ENCODE measurements at places on chromosomes 7 and 10.
A peak's percentile ranks its signal among the peaks of the same experiment; 100 is the strongest.

- no peak for DNase-seq
Measured at GRCh38 chr7:94115316-94115715, 111.2 kb upstream of the BET1 start.

DNA sequence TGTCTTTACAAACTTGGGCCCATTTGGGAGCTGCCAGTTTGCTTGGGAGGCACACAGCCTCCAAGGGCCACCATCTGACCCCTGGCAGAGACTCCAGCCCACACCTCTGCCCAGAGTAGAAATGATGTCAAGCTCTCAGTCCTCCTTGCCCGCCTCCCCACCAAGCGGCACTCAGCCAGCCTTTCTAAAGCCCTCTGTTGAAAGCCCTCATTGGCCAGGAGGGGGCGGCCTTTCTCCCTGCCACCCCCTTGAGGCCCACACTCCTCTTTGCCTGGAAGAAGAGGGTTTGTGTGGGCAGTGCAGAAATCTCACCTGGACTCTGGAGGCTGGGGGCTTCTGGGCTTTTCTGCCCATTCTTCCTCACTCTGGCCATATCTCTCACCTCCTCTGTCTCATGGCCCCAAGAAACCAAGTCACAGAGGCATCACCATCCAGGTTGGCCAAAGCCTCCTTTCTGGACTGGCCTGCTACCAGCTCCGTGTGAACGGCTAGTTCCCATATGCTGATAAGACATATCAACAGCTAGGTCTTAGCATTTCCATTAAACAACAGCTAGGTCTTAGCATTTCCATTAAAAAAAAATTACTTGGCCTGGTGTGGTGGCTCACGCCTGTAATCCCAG is 36.1 kb downstream of the UBTD1 start:
- DNase-seq = no peak

DNA sequence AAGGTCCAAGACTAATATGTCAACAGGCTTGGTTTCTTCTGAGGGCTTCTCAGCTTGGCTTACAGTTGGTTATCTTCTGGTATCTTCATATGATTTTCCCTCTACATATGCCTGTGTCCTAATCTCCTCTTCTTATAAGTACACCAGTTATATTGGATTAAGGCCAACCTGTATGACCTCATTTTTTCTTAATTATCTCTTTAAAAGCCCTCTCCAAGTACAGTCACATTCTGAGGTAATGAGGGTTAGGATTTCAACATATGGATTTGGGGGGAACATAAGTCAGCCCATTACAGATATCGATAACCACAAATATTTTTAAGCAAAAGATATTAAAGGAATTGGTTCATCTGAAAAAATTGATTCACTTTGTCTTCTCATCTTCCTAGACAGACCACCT is 49.2 kb downstream of the IQUB start:
- no peak for DNase-seq

DNA sequence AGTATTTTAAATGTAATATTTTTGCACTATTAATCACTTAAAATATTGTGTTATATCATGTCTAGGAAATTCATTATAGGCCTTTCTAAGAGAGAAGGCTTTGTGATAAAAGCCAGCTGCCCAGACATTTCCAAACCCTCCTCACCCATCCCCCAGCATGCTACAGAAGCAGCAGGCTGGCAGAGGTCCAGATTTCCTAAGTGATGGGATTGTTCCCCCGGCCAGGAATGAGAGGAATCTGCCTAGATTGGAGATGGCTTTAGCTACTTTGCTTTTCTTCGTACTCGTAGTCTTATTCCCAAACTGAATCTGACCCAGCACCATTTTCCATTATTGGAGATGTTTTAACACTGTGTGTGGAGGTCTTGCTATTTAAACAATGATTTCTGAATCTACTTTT is 29.4 kb downstream of the CDK14 start:
- peak; percentile 92 for DNase-seq

DNA sequence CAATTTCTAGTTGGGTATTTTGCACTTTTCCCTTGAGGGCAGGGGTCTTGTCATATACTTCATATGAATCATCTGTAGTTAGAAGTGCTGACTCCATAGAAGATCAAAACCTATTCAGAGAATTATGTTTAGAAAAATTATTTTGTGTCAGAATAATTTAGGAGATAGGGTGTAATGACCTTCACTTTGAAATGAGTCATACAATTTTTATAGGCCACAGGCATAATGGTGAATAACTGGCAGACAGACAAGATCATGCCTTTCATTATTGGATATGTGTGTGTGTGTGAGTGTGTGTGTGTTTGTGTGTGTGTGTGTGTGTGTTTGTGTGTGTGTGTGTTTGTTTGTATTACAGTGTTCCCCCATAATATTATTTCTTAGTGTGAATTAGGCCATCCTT is 523.0 kb downstream of the ANKRD7 start:
- no peak for DNase-seq

- peak; percentile 51 for DNase-seq
Measured at GRCh38 chr7:47026780-47027361, 555.0 kb downstream of the TNS3 start.

- no peak for DNase-seq
Measured at GRCh38 chr10:70950037-70950436, 61.7 kb upstream of the PCBD1 start.

DNA sequence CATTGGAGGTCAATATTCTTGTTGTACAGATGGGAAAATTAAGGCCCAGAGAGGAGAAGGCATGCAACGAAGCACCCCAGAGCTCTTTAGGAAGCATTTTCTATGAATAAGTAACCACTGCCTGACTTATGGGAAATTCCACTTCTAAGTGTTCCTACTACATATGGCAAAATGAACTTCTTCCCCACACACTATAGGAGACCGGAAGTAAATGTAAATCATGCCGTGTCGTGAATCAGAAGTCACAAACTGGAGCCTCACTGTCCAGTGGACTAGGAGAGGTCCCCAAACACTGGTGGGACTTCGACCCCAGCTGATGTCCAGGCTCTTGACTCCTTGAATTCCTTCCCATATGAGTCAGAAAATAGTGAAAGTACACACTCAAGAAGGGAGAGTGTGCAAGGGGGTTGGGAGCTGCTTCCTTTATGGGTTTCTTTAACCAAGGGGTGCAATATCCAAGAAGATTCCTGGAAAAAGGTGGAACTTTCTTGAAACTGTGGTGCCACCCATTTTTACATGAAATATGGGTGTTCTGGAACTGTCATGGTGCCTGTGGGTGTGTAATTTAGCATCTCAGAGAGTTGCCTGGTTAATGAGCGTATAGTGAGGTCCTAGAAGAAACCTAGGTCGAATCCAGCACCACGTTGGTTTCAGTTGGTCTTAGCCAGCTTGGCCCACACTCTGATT is 6.7 kb downstream of the RASSF4 start:
- no peak for DNase-seq

DNA sequence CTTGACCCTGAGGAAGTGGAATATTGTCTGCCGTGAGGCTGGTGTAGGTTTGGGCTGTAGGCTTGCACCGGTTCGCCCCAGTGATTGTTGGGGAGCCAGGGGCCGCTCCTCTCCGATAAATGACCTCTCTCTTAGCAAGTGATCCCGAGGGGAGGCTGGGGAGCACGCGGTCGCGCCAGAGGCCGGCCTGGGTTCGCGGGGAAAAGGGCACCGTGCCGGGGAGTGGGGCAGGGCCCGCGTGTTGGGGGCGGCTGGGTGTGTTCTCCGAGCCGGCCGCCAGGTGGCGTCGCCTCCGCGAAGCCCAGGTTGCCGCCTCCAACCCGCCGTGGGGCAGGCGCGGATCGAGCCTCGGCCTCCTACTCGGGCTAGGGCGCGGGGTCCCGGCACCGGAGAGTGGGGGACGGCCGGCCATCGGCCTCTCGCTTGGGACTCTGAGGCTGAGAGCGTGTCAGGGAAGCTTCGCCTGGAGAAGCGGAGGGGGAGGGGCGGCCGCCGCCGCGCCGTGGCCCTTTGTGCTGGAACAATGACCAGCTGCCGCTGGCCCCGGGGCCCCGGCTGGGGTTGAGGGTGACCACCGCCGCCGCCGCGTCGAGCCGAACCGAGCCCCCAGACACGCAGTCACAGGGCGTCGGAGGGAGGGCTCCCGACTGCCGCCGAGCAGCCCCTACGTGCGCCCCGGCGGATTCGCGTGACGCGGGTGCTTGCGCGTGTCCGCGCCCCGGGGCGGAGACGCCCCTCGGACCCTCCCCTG is 442 bp upstream of the LZTS2 start:
- DNase-seq = peak; percentile 93

DNA sequence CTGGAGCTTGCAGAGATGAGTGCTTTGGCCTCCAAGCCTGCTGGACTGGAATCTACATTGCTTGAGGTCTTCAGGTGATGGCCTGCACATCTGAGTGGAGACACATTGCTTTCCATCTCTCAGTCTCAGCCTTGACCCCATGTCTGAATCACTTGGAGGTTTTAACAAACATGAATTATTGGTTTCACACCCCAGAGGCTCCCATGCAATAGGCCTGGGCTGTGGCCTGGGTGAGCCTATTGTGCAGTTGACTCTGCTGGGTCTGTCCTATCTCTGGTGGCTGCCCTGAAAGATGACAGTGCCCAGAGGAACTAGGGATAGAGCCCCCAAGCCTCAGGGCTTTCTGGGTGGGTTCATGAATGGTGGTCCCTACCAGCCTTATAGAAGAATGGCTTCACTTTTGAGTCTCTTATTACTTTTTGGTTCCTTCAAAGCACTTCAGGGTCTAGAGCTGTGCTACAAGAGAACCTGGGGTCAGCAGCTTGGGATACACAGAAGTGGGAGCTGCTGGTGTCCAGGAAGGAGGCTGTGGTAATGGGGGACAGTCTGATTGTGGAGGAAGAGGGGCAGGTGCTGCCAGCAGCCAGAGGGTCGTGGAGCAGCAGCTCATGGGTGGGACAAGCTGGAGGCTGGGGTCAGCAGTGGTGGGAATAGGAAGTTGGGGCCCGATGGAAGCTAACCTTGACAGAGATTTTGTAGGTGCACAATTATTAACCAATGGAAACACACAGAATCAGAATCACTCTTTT is 5.5 kb downstream of the RAMP3 start:
- no peak for DNase-seq
